ENCODE measurements at places on chromosomes 5 and 9.

DNA sequence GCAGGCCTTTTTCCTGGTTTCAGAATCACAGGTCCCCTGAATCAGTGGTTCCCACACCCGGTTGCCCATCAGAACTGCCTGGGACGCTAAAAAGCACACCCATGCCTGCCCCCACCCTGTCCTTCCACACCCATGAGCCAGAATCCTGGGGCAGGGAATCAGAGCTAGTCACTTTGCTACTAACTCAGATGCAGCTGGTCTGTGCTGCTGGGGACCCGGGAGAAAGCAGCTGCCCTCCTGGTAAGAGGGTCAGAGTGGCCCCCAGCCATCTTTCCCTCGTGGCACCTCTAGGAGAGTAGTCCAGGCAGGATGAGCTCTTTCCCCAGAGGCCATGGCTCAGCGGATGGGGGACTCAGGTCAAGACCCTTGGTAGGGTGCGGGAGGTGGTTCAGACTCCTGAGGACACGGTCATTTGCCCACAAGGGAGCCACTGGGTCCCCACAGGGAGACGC lies 11.3 kb upstream of the NUP214 start:
- no peak for DNase-seq

DNA sequence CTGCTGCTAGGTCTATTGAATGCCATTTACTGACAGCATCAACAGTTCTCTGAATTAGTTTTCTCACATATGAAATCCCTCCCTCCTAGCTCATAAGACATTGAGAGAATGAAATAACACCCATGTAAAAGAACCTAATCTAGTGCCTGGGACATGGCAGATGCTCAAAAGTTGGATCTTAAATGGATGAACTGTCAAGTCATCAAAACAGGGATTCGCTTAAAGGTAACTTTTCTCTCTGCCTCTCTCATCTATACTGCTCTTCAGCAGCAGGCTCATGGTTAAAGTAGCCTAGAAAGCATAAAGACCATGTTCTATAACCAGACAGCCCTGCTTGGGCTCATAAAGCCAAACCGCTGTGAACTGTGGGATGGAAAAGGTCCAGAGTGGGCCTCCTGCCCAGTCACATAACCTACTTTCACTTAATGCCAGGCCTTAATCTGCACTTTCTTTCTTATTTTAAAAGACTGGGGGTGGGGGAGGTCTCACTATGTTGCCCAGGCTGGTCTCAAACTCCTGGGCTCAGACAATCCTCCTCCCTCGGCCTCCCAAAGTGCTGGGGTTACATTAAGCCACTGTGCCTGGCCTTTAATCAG lies 3.7 kb downstream of the TMEM245 start:
- DNase-seq = no peak

DNA sequence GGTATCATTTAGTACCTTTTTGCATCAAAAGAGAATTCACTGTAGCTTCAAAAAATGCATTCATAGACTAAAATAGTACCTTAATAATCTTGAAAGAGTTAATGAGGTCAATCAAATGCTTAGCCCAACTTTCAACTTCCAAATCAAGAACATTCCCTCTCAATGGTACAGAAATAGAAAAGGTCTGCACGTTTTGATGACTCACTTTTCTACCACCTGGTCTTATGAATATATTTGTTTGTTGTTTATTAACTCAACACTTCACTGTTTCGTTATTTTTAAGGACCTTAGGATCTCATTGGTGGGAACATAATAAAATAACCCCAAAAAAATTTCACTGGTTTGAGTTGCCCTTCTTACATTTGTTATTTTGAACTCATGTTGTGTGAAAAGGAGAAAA lies 229.5 kb downstream of the MEF2C start:
- no peak for DNase-seq

- no peak for DNase-seq
Observed at GRCh38 chr9:134556531-134557068, 85.0 kb upstream of the COL5A1 start.

DNA sequence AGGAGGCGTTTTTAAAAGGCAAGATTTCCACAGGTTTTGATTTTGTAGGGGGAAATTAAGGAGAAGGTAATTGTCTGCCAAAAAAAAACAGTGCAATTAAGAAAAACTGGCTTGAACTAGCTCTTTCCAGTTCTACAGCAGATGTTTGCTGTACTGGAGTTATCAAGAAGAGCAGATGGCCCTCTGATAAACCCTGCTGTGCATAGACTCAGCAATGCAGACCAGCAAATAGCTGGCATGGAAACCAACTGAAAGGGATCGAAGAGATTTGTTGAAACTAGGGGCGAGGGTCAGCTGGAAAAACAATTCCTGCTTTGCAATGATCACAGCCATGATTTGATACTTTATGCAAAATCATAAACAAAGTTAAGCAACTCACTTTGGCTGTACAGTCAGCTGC lies 17.8 kb upstream of the BHMT start:
- DNase-seq = no peak

DNA sequence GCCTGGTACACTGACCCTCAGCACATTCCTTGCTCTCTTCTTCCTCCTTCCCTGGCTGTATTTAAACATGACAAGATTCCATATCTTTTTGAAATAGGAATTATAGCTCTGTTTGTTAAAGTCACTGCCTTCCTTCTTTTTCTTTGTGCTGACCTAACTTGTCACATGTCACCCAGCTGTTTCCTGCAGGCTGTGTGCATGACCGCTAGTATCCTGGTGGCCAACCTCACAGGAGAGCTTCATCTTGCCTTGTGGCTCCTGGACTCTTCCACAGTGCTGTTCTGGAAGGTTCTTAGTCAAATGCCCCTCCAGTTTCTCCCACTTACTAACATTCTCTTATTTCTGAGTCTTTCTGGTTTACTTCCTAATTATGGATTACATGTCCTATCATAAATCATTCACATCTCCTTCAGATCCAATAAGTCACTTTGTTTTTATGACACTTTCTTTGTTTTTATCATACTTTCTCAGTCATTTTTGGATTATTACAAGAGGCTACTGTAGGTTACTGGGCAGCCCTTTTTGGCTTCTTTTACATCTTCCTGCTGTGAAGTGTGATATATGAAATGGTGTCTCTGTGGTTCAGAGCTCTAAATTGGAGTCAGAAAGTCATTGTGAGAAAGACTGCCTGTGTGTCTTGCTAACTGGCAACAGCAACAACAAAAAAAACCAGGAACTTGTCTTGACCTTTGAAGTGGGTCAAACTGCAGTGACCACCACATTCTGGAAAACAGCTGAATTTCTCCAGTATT lies 463.6 kb upstream of the DAP start:
- DNase-seq = no peak

DNA sequence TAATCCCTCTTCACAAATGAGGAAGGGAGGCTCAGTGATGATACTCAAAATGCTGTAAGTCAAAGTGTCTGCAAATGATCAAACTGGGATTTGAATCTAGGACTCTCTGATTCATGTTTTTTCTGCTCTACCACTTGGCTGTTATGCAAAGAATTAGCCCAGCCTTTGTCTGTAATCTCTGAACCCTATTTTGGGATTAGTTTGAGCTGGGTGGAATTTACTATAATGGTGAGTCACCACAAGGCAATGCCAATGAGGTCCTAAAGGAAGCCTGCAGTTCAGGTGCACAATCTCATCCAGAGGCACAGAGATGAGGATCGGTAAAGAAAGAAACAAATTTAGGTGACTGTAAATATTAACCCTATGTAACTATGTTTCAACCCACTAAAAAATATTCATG lies 29.2 kb downstream of the RFK start:
- no peak for DNase-seq

DNA sequence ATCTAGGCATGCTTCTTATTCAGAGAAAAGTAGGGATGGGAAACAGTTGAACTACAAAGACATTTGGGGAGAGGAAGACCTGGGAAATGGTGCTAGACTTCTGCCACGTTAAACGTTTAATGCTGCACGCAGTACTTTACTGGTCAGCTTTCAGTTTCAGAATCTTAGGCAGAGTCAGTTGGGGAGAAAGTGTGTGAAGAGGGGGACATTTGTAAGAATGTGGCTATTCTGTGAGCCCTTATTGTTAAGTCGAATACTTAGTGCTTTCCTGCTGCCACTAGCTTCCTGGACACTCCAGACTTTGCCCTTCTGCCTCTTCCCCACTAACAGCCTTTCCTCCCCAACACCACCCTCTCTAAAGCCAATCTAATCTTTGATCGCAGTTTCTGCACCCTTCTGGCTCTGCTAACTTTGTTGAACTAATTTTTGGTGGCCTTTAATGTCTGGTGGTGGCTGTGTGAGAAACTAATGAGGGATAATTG lies 6.1 kb downstream of the CYSTM1 start:
- DNase-seq = no peak

DNA sequence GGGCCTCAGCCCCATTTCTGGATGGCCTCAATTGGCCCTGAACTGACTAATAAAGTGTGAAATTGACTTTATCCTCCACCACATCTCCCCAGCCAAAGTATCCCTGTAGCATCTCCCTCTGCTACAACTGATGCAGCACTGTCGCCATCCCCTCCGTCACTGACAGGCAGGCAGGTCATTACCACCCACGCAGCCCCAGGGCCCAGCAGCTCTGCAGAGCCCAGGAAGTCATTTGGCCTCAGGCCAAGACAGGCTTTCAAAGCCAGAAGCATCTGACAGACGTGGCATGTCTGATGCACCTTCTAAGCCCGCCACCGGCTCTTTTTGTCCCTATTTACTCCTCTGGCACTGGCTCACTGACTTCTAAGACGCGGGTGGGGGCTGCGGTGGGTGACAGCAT lies 65.3 kb downstream of the ARHGEF37 start:
- no peak for DNase-seq

- no peak for DNase-seq
Observed at GRCh38 chr9:70589571-70590314, 175.3 kb upstream of the KLF9 start.

- no peak for DNase-seq
Observed at GRCh38 chr9:77747163-77747562, 99.0 kb upstream of the GNA14 start.

- DNase-seq = peak; percentile 14
Observed at GRCh38 chr9:104232781-104233341, 138.8 kb downstream of the SMC2 start.

- DNase-seq = no peak
Observed at GRCh38 chr9:135949501-135950134, 11.6 kb downstream of the UBAC1 start.

DNA sequence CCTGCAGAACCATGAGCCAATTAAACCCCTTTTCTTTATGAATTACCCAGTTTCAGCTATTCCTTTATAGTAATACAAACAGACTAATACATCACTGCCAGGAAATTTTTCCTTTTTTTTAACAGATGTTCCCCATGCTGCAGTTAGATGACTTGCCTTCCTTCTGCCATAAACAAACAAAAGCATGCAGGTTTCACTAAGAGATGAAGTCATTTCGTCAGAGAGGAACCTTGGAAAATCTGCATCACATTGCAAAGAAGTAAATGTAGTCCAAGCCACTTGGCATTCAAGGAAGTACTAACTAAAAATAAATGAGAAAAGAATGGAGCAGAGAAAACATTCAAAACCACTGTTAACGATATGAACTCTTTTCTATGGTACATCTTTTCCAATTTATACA lies 194.1 kb upstream of the EFNA5 start:
- DNase-seq = no peak

- no peak for DNase-seq
Observed at GRCh38 chr5:42621242-42621641, 135.4 kb upstream of the CCDC152 start.

DNA sequence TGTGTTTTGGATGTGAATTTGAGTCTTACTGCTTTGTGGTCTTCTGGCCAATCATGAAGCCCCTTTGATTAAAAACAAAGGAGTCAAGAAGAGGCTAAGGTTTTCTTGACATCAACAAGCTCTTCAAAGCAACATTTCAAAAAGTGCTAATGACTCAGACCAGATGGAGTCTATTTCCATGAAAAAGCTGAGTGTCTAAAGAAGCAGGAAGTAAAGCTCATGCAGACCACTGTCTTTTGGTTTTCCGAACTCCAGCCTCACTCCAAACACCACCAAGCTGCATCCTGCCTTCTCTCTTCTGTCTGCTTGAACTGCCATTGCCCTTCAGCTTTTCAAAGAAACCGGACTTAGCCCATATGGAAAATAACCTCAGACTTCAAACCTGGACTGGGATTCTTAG lies 115.2 kb downstream of the PRDM6 start:
- no peak for DNase-seq

GRCh38 chr9:125551781-125552180 lies 155.2 kb downstream of the MAPKAP1 start:
- no peak for DNase-seq

- no peak for DNase-seq
Observed at GRCh38 chr9:79694676-79695400, 123.1 kb downstream of the TLE4 start.

- DNase-seq = no peak
Observed at GRCh38 chr5:170751631-170752030, 31.9 kb upstream of the GABRP start.

- DNase-seq = no peak
Observed at GRCh38 chr9:34507556-34507955, 15.2 kb downstream of the ENHO start.

GRCh38 chr5:74034733-74035132 lies 408.7 kb downstream of the ARHGEF28 start:
- DNase-seq = no peak

DNA sequence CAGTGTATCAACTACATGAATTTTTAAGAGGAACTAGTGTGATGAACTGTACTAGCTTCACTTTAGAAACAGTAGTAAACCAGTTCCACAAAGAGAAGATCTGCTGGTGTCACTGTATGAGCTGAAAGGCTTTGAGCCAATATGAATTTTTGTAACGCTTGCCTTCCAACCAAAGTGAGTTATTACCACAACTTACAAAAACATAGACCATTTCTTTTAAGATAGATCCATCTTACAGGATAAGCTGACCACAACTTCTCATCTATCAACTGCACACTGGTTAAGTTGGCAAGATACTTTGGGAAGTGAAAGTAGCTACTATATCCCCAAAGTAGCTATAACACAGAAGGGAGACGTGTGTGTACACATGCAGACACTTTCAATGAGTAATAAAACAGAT lies 849.6 kb upstream of the DMAC1 start:
- DNase-seq = no peak

GRCh38 chr9:37618817-37619216 lies 26.4 kb upstream of the TOMM5 start:
- DNase-seq = peak; percentile 53

DNA sequence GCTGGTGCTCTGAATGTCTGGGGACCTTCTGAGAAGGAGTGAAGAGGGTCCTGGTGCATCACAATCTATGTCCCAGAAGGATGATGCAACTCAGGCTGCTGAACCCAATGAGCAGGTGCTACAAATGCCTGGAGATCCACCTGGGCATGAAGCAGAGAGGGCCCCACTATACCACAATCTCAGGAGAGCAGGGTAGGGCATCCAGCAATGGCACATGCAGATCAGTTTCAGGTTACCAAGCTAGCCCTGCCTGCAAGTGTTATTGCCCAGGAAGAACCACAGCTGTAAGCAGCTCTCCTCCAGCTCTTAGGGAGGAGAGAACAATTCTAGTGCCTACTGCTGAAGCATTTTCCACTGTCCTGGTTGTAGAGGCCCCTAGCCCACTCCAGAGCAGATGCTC lies 389.2 kb upstream of the TNC start:
- no peak for DNase-seq

GRCh38 chr5:172932313-172933017 lies 26.8 kb upstream of the RPL26L1 start:
- DNase-seq = no peak

- no peak for DNase-seq
Observed at GRCh38 chr5:35125746-35126145, 78.0 kb upstream of the AGXT2 start.

GRCh38 chr5:168793841-168794837 lies 215.0 kb upstream of the PANK3 start:
- no peak for DNase-seq
